ENCODE measurements at places on chromosomes 11 and 22.
A peak's percentile ranks its signal among the peaks of the same experiment; 100 is the strongest.

GRCh38 chr22:45816776-45817175 lies 145.1 kb downstream of the ATXN10 start:
- no peak for DNase-seq

GRCh38 chr11:84794663-84795443 lies 832.3 kb downstream of the DLG2 start:
- DNase-seq = no peak

GRCh38 chr11:83569134-83569805 lies 283.1 kb upstream of the CCDC90B start:
- no peak for DNase-seq

DNA sequence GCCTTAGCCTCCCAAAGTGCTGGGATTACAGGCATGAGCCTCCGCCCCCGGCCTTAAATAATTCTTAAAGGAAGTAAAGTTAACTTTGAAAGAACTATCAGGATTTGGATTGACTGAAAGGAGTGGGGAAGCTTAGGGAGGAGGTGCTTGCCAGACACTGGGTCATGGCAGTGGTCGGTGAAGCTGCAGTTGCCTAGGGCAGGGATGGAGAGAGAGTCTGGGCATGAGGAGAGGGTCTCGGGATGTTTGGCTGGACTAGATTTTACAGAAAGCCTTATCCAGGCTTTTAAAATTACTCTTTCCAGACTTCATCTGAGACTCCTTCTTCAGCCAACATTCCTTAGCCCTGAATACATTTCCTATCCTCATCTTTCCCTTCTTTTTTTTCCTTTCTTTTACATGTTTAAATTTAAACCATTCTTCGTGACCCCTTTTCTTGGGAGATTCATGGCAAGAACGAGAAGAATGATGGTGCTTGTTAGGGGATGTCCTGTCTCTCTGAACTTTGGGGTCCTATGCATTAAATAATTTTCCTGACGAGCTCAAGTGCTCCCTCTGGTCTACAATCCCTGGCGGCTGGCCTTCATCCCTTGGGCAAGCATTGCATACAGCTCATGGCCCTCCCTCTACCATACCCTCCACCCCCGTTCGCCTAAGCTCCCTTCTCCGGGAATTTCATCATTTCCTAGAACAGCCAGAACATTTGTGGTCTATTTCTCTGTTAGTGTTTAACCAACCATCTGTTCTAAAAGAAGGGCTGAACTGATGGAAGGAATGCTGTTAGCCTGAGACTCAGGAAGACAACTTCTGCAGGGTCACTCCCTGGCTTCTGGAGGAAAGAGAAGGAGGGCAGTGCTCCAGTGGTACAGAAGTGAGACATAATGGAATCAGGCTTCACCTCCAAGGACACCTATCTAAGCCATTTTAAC lies at the start of gene NNMT:
Gene NNMT, plus strand, starts transcription at position 724 of the 929 bp plus-strand sequence. Its CDS starts 158 bp downstream, at position 882.
- DNase-seq = no peak

GRCh38 chr11:88353386-88353785 lies 15.8 kb upstream of the CTSC start:
- DNase-seq = no peak

DNA sequence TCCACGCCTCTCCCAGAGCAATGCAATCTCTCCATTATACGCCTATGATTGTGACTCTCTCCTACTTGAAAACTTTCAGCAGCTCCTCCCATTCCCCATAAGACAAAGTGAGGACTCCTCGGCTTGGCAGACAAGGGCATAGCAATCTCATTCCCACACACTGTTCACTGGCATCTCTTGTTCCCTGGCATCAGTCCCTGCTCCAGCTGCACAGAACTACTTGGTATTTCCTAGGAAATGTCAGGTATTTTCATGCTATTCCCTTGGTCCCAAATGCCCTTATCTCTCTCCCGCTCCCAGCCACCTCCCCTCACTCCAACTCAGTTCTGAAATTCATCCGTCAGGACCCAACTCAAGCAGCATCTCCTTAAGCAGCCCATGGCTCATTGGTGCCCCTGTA lies 28.4 kb downstream of the TMPRSS5 start:
- DNase-seq = no peak

DNA sequence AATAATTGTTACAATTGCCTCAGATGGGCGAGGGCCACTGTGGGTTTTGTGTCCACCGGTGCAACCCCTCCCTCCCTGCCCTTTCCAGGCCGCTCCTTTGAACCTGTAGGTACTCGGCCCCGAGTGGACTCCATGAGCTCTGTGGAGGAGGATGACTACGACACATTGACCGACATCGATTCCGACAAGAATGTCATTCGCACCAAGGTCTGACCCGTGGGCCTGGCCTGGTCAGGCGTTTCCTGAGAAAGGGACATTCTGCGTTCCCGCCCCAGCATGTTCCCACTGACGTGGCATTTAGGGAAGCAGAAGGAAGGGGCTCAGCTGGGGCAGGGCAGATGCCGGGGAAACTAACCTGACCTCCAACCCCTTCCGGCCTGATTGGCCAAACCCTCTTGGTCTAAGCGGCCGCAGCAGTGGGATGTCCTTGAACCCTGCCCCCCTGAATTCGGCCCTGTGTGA lies 10.1 kb downstream of the SIDT2 start:
- no peak for DNase-seq

DNA sequence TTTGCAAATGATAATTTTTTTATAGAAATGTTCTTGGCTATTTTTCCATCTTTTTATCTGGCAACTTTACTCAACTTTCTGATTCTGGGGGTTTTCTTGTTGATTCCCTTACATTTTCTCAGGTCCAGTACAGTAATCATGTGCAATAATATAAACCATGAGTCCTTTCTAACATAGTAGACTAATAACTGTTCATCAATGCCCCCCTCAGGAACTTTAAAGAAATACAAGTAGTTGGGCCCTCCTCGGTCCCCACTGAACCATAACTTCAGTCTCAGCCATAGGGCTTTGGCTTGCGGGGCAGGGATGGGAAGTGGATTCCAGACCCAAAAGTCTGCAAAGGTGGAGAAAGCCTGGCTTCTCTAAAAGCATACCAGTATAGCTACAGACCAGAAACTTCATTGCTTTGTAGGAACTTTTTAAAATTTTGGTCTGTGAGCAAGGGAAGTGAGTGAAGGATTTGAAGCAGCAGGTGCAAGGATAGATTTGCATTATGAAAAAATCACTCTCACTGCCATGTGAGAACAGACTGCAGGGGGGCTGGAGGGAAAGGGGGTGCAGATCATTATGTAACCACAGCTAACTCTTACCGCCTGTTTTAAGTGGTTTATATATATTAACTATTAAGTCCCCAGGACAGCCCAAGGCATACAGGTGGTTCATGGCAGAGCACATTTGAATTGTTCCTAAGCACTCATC lies 10.4 kb upstream of the TUB start:
- DNase-seq = peak; percentile 55

DNA sequence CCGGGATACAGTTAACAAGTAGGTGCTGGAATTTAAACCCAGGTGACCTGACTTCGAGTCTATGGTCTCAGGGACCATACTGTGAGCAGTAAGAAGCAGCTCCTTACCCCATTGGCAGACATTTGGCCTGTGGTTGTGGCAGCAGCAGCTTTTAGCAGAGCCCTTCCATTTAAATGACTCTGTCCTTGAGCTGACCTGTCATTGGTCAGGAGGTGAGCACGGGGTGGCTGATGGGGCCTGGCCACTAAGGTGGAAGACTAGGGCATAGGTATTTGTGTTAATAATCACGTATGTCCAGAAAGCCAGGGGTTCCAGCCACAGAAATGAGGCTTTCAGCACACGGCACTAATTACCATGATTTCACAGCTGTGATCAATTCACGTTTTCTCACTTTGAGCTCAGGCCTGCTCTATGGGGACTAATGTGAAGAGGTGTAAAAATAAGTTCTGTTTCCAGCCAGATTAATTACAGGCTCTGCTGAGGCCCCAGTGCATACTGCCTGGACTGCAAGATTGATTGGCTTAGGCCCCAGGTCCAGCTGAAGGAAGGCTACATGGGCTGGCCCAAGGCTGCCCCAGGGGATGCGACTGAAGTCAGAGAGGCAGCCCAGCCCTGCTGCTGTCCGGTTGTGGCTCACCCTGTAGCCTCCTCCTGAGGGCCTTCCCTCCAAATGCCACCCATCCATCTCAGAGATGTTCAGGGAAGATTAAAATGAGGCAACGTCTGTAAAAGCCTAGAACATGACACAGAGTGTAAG lies 76.0 kb downstream of the FDX1 start:
- DNase-seq = no peak

DNA sequence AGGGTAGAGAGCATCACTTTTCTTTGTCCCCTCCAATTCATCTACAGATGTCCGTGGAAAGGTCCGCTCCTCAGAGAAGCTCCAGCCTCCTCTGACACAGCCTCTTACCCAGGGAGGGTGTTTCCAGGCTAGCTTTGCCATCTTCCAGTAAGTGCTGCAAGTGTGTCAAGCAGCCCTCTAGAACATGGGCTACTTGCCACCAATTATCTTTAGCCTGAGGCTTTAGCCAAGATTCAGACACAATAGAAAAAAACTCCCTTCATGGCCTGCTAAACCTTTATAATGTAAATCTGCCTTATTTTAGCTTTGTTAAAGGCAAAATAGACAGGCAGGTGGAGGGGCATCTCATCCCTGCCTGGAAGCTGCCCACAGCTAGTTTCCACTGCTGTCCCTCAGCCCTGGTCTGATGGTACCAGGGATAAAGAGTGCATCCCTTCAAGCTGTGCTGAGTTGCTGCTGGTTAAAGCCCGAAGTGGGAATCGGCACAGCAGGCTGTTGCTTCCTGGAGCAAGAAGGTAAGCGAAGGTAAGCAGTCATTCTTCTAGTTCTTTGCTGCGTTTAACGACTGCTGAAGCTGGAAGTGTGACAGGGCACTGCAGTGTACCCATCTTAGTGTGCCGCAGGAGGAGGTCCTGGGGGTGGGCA lies 190.1 kb upstream of the E2F8 start:
- no peak for DNase-seq

DNA sequence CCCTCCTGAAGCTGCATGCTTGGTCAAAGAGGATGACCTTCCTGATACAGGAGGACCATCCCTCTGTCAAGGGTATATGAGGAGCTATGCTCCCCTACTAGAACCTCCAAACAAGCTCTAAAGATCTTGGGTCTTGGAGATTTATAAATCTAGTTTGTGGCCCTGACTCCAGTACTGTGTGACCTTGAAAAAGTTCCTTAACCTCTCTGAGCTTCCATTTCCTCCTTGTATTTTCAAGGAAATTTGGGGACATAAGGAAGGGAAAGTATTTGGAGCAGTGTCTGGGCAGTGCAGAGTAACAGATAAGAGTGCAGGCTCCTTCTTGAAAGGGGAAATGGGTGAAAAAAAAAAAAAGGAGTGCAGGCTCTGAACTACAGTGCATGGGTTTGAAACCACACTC lies 45.9 kb downstream of the CHRDL2 start:
- no peak for DNase-seq

DNA sequence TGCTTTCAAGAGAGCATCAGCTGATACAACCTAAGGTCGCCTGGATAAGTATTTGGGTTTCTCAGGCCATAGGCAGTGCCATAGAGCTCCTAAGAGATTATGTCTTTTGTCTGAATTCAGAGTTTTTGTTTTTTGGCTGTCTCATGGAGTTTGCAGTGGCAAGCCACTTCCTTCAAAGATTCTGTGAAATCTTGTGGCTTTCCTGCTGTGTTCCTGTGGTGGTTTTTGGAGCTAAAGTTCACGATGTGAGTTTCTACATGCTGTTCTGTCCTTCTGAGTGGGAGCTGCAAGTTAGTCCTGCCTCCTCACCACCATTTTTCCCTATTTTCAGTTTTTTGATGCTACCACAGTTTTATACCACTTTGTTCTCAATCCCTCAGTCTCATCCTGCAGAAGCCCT lies 111.4 kb downstream of the COMMD9 start:
- DNase-seq = no peak

- DNase-seq = peak; percentile 81
Measured at GRCh38 chr11:113532697-113533424, 57.7 kb upstream of the DRD2 start.

DNA sequence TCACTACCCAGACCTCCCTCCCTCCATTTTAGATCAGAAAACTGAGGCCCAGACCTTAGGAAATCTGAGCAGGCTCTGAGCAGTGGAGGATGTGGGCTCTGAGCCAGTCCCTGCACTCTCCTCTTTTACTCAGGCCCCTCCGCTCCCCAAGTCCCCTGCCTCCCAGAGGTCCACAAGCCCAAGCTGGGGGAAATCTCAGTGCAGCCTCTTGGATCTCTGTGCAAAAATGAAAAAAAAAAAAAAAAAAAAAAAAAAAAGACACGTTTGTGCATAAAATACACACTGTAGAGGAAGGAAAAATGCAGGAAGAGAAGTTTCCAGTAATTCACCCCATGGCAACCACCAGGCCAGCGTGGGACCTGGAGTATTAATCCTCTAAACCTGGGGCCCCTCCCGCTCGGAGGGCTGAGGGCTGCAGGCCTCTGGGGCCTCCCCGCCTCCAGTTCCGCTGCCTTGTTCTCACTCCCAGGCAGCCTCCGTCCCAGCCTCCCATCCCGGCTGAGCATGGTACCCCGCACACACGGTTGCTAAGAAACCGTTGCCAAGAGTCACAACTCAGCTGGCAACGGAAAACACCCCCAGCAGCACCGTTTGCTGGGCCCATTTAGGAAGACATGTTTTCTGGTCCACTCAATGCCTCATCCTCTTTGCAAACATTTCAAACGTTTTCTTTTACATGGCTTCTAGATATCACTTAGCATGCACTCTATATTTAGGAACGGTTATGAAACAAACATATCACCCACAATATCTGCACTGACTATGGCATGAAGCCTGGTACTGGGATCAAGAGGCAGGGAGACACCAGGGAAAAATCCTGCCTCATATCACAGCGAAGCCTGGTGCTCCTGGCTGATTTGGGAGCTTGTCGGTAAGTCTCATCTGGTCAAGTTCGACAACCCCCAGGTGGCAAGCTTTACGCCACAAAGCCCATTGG lies 227.5 kb downstream of the CTTN start:
- DNase-seq = no peak

GRCh38 chr22:38927033-38927781 lies 30.2 kb upstream of the APOBEC3A start:
- DNase-seq = no peak

DNA sequence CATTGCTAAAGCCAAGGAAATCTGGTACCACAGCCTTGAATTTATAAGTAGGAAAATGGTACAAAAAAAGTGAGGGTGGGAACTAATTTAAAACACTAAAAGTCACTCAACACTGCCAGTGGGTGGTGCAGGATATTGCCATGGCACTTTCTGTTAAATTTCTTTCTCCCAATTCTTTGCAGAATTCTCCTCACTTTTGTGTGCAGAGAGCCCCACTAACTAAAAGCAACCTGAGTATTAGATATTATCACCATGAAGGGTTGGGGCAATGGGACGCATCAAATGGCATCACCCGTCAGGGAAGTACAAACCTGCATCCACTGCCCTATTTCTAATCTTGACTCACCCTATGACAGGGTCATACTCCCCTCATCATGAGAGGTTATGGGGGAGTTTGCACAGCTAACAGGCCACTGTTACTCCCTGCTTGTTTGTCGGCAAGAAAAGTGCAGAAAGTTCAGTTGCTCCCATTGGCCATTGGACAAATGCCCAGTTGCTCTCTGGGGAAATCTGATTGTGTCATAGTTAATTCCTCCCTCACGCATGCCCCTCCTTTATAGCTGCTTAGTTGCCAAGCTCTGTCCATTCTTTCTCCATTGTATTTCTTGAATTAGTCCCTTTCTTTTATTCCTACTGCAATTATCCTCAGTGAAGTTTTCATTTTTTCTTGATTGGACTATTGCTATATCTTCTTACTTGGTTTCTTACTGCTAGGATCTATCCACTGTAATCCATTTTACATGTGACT lies 93.8 kb upstream of the BLID start:
- no peak for DNase-seq
